Naive thymus-derived CD4-positive, alpha-beta T cell (primary cell): ENCODE measurements at places on chromosomes 7 and 10. TPM values are rescaled to one million over a fixed set of nuclear protein-coding genes. Genes with fewer than 3 reads are reported as not detected.

NUDT13 gene
- 1.5 TPM for polyA plus RNA-seq

GDF2 gene
- polyA plus RNA-seq: not detected

UNCX gene
- polyA plus RNA-seq: not detected

POLR2J3 gene
- polyA plus RNA-seq: 27.3 TPM

DNA sequence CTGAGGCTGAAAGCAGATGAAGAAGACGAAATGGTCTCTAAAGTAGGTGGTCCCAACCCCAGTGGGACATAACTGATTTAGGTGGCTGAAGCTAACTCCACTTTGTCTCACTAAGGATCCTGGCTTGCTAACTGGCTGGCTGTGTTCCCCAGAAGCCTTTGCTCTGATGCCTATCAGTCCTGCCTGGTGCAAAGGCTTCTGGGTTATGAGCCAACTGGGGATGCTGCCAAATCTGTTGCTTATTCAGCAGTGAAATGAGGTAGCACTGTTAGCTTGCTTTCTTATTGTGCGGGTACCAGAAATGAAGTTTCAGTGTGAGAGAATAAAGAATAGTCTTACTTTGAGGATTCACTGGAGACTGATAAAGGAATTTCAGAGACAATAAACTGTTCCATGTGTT lies 18.1 kb downstream of the PRKG1 start:
- no peak for DNase-seq

- DNase-seq: no peak
Observed at GRCh38 chr10:131168238-131168875, 143.2 kb downstream of the TCERG1L start.

DNA sequence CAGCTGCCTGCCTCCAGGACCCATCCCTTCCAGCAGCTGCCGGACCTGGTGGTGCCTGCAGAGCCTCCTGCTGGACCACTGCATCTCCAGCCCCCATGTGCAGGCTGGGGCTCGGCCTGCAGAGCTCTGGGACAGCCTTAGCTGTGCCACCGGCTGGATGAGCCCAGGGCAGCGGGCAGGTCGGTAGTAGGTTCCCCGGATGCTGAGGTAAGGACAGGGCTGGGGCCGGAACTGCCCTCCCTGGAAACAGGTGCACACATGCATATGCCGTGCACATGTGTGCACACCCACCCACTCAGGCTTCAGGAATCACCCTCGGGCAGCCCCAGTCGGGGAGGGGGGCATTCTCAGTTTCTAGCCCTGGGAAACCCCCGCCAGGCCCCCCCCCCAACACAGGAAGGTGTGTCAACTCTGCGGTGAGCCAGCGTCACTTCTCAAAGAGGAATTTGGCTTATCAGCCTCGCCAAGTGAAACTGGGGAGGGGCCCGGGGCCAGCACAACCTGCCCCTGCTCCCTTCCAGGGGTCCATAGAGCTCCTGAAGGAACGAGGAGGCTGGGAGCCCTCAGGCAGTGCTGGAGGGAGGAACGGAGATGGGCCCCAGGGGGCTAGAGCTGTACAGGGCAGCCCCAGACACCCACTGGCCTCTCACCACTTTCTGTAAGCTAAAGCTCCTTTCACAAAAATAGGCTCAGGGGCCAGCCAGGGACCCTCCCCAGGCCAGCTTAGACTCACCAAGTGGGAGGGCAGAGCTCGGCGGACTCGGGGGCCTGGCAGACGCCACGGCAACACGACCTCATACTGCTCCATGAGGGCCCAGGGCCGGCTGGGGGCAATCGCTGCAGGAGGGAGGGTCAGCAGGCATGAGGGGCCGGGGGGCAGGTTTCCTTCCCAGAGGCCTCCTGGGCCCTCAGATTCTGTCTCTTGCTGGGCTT lies 1.7 kb downstream of the ADAM8 start:
- peak; percentile 79 for DNase-seq

DNA sequence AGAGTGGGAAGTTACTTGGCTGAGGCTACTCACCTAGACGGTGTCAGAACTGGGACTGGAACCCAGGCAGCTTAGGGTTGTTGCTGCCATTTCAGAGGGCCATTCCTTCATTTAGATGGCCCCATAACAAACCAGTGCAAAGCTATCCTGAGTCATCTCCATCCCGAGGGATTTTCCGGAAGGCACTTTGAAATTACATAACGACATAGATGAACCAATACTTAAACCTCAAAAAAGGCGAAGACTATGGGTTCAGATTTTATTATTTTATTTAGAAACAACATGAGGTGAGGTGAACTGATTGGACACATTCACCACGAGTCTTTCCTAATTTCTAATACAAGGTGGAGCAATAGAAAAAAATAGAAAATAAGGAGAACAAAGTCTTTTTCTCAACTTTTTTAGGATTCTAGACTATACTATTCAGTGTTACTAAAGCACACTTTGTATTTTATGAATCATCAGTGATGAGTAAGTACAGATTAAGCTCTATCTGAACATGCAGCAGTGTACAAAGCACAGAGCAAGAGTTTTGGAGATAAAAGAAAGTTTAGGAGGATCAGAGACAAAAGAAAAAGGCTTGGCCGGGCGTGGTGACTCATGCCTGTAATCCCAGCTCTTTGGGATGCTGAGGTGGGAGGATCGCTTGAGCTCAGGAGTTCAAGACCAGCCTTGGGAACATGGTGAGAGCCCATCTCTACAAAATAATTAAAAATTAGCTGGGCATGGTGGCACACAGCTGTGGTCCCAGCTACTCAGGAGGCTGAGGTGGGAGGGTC lies 79.5 kb upstream of the SVIL start:
- no peak for DNase-seq

DNA sequence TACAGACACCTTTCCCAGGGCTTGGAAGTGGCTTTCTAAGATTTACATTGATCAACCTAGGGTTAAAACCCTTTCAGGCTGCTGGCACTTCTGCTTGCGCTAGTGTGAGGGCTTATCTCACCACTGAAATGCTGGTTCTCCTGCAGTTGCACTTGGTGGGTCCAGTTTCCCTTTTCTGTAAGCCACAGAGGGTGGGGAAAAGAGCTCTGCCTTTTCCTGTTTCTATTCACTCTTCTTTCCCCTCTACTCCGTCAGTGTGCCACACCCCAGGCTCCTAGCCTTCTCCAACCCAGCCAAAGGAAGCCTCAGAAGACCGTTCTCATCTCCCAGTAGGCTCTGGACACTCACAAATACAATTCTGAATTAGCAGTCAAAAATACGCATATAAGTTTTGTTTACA lies 19.0 kb upstream of the CAPZA2 start:
- DNase-seq: no peak

GRCh38 chr10:32244421-32245207 lies 102.3 kb downstream of the EPC1 start:
- DNase-seq: no peak

DNA sequence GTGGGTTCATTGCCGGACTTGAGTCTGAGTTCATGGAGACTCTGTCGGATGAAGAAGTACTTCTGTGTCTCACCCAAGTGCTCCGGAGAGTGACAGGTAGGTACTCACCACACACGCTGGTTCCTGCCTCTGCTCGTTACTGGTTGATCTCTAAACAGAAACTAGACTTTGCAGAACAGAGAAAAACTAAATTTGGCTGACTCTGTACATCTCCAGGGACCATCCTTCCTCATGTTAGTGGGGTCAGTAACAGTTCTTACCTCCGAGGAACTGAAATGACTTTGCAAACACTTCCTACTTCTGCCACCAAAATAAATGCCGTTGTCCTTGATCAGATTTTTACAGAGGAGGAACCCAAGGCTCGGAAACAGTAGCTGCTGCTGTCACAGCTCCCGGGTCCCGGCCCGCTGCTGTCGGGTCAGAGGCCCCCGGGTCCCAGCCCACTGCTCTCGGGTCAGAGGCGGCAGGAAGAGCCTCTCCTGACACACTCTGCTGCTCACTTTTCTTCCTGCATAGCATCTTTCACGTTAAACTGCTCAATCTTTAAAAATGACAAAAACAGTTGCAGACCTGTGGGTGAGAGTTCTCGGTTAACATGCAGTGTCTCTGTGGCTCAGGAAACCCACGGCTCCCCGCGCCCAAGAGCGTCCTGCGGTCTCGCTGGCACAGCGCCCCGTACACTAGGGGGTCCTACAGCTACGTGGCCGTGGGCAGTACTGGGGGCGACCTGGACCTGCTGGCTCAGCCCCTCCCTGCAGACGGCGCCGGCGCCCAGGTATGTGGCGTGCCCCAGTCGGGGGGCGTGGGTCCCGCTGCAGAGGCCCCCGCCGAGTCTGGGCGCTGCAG lies 4.8 kb upstream of the MTG1 start:
- DNase-seq: peak; percentile 42

DNA sequence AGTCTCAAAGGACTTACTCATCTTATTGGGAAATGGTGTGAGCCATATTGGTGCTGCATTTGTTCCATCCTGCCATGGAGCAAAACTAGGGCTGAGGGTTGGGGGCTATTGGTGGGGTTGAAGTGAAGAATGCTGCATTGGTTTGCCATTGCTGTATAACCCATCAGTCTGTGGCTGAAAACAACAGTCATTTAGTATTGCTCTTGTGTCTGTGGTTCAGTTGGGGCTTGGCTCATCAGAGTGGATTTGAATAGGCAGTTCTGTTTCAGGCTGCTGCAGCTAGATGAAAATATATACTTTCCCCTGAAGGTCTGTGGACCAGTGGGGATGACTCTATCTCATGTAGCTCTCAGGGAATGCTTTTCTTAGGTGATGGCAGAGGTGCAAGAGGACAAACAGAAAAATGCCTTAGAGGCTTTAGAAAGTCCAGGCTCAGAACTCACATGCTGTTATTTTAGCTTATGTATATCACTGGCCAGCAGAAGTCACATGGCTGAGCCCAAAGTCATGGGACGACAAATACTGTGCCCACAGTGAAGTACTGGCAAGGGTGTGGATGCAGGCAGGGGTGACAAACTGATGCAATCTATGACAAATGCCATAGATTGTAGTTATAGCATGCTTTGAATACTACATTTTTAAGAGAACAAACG lies 15.2 kb upstream of the EXOC6 start:
- DNase-seq: no peak

DNA sequence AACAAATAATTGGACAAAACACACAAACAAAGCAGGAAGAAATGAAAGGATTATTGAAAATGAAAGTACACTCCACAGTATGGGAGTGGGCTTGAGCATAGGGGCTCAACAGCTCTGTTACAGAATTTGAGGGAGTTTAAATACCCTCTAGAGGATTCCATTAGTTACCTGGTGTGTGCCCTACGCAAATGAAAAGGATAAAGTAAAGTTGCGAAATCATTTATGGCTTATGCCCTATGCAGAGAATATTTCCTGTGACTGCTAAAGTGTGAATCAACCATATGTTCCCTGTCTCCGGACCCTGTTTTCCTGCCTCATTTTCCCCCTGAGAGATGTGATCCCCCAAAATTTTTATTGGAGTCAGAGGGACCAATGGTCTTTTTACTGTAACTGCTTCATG lies 634.6 kb upstream of the CNTNAP2 start:
- no peak for DNase-seq

DNA sequence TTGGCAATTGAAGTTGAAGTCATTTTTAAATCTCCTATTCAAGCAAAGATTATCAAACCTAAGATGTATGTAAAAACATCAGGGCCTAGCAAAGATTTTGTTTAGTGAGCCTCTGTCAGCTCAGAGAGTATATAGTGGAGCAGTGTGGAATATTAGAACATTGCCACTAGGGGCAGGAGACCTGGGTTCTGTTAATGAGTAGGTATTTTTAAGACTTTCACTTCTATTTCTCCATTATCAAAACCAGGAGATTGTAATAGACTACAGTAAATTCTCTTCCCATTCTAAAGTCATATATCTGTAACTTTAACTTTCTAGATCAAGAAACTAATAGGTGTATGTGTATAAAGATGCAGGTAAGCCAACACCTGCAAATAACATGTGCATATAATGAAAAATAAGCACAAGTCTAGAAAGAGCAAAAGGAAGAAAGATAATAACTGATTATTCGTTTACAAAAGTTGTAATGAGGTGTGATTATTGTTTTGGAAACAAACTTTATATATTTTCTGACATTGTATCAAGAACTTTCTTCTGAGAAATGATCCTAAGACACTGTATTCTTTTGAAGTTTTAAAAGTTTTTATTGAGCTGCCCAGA lies 64.4 kb downstream of the KCND2 start:
- DNase-seq: no peak

DNA sequence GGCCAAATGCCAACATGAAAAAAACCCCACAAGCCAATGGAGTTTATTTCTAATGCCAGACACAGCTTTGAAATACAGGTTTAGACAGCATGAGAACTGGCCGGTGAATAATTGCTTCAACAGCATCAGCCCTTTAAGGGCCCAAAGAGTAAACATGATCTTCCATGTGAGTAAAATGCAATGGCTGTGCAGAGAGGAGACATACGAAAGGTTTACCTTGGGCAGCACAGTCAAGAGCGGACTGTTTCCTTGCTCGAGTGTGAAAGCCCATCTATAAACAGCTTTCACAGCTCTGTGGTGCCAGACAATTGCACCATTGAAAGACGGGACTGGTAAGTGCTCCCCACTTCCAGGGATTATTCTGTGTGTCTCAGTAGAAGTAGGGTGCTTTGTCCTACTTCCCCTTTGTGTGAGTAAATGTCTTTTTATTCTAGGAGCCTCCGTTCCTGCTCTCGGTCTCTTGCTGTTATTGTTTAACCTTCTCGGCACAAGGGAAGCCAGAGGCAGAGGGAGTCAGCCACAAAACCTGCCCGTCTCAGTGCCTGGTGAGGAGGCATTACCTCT lies 77.8 kb upstream of the KAT6B start:
- no peak for DNase-seq

GRCh38 chr10:74827045-74827441 lies 643 bp downstream of the KAT6B start:
- no peak for DNase-seq

GRCh38 chr10:109253306-109253705 lies 670.0 kb downstream of the XPNPEP1 start:
- DNase-seq: no peak

DNA sequence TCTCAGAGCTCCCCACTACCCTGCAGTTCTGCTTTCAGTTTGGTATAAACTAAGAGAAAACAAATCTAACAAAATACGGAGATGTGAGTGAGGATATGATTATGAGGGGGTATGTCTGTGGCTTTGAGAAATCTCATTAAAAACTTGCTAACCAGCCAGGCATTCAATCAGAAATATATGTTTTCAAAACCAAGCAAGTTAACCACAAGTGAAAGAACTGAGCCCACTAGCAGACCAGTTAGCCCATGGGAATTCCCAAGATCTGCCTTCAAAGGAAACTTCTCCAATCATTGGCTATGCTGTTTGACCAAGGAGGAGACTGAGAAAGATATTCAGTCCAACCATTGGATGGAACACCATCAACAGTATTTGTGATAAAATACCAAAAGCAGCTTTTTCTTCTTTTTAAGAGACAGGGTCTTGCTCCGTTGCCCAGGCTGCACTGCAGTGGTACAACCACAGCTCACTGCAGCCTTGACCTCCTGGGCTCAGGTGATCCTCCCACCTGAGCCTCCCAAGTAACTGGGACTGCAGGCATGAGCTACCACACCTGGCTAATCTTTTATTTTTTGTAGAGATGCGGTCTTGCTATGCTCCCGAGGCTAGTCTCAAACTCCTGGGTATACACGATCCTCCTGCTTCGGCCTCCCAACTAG lies 41.2 kb downstream of the FGFR2 start:
- no peak for DNase-seq

GRCh38 chr7:1669954-1670893 lies at the start of gene ELFN1:
Gene ELFN1, plus strand, starts transcription at chr7:1670277. Its CDS starts 74,320 bp downstream, at chr7:1744597.
- DNase-seq: no peak
